ENCODE measurements at places on chromosomes 3 and 15.

DNA sequence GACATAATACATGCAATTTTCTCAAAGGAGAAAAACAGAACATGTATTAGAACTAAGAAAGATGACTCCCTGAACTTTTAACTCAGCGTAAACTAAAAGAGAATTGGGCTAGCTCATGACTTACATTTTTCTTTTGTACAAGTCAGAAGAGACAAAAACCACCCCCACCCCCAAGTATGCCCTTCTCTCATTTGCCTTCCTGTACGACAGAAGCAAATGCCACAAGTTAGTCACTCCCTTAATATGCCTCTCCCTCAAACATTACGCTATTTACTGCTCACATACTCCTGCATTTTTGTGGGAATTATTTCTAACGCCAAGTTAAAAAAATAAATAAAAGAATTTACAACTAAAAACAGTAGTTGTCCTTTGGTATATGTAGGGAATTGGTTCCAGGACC, 22.0 kb downstream of the CPEB1 start:
- DNase-seq = no peak

DNA sequence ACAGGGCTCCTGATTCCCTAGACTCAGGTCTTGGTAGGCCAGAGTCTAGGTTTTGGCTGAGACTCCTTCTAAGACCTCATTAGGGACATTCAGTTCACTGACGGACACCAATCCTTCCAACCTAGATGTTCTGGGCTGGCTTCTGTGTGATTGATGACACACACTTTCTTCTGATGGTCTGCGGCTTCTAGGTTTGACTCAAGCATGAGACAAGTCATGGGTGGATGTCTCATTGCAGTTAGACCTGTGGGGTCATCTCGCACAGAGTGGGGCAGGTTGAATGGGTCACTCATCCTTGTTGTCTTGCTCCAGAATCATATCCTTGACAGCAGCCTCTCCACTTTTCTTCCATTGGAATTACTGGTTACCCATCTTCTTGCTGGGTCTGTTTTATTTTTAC, 35.8 kb downstream of the ARNT2 start:
- DNase-seq = no peak

GRCh38 chr3:132507657-132508056, 89.4 kb upstream of the ACKR4 start:
- DNase-seq = no peak

- no peak for DNase-seq
Observed at GRCh38 chr3:339351-339750, 142.8 kb downstream of the CHL1 start.

DNA sequence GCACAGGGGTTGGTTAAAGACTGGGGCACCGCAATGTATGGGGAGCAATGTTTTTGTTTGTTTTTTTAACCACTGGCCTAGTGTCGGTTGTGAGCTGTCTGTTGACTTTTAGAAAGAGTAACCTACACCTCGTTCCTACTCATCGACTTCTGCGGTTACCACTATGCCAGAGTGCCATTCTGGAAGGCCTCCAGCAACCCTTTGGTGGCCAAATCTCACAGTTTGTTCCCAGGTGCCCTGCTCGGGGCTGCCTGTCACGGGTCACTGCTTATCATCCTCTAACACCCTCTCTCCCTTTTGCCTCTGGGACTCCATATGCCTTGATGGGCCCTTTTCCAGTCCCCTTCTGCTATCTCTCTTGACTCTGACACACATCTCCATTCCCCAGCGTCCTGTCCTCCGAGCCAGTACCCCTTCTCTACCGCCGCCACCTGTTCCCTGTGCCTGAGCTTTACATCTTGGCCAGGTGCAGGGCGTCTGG, 290.4 kb upstream of the C2CD4B start:
- no peak for DNase-seq

GRCh38 chr3:133478624-133479023, 78.8 kb downstream of the BFSP2 start:
- DNase-seq = peak; percentile 73

DNA sequence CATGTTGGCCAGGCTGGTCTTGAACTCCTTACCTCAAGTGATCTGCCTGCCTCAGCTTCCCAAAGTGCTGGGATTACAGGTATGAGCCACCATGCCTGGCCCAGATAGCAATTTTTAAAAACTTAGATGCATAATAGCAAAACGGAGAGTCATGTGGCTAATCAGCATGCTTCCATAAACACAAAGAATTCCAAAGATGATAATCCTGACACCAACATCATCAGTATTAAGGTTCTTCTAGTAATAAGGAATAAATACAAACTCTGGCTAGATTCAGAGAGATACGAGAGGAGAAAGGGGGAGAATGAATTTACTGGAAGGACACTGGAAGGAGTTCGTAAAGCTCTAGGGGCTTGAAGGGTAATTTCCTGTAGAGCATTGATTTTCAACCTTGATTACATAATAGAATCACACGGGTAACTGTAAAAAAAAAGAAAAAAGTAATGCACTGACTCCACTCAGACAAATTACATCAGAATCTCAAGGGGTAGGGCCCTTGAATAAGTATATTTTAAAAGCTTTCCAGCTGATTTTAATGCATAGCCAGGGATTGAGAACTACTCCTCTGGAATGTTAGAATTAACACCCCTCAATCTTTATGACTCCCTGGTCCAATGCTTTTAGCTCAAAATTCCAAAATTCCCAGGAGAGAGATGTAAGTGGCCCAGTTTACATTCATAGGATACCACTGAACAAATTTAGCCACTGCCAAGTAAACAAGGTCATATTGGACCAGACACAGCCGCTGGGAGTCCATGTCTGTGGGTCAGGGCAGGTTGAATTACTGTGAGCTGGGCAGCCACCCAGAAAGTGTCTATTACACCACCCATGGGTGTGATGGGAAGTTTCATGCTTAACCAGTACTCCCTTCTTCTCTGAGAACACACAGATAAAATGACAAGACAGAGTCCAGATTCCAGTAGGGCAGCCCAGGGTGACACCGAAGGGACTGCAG, 243.9 kb downstream of the TBL1XR1 start:
- no peak for DNase-seq

GRCh38 chr3:36221975-36222374, 158.3 kb upstream of the STAC start:
- no peak for DNase-seq

- peak; percentile 25 for DNase-seq
Observed at GRCh38 chr15:48507416-48508065, 138.0 kb downstream of the FBN1 start.

DNA sequence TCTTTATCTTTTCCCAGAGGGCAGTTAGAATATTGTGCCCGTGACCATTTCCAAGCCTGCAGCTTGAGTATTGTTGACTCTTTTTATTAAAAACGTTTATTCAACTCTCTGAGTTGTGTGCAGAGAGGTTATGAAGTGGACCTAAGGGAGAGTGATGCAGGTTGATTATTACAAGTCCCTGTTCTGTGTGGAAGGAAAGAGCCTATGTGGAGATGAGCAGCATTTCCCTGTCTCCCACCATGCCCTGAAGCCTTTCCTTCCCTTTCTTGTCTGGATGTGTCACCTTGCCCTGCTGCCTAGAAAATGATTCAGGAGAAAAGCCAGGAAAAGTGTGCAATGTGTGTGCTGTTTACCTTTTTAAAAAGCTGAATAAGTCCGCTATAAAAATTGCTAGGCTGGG, 19.4 kb downstream of the ZPLD1 start:
- DNase-seq = peak; percentile 18

DNA sequence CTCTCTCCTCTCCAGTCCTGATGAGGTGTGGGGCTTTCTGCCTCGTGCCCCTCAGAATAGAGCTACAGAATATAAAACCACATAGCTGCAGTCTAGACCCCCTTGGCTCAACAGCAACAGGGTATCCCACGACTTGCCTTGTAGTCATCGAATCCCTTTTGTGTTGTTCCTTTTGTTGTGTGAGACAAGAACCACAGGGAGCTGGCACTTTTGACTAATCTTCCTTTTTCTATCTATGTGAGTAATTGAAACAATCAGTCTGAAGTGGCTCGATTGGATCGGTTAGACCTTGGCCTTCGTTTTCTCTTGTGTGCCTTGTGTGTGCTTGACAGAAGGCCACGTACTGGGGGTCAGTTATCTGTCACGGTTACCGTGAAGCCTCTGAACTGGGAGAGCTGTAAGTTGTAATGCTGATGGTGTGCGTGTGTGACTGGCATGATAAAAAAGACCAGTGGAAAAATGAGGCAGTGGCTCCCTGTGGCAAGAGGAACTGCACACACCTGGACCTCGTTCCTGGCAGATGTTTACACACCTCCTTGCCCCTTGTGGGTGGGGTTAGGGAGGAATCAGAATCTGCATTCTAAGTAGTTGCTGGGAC, 23.2 kb upstream of the IQCF6 start:
- DNase-seq = no peak

GRCh38 chr15:88187195-88187594, 69.3 kb downstream of the NTRK3 start:
- no peak for DNase-seq

GRCh38 chr3:168828536-168828935, 732.8 kb upstream of the GOLIM4 start:
- DNase-seq = peak; percentile 13
